NT2/D1 (cell line): ENCODE measurements at places on chromosomes 2 and 18.

DNA sequence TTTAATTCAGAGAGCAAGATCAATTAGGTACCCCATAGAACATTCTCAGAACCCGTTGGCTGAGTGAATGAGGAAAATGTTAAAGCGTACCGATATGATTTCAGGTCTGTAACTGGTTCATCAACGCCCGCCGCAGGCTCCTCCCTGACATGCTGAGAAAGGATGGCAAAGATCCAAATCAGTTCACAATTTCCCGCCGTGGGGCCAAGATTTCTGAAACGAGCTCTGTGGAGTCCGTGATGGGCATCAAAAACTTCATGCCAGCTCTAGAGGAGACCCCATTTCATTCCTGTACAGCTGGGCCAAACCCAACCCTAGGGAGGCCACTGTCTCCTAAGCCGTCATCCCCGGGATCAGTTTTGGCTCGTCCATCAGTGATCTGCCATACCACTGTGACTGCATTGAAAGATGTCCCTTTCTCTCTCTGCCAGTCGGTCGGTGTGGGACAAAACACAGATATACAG, 7.3 kb downstream of the TGIF1 start:
- no peak for DNase-seq

- no peak for DNase-seq
Measured at GRCh38 chr2:129723277-129724020, 256.0 kb upstream of the RAB6C start.

- DNase-seq: no peak
Measured at GRCh38 chr2:127769587-127769986, 41.4 kb downstream of the WDR33 start.

GRCh38 chr18:43661570-43661969, 384.3 kb upstream of the SYT4 start:
- DNase-seq: peak; percentile 28

DNA sequence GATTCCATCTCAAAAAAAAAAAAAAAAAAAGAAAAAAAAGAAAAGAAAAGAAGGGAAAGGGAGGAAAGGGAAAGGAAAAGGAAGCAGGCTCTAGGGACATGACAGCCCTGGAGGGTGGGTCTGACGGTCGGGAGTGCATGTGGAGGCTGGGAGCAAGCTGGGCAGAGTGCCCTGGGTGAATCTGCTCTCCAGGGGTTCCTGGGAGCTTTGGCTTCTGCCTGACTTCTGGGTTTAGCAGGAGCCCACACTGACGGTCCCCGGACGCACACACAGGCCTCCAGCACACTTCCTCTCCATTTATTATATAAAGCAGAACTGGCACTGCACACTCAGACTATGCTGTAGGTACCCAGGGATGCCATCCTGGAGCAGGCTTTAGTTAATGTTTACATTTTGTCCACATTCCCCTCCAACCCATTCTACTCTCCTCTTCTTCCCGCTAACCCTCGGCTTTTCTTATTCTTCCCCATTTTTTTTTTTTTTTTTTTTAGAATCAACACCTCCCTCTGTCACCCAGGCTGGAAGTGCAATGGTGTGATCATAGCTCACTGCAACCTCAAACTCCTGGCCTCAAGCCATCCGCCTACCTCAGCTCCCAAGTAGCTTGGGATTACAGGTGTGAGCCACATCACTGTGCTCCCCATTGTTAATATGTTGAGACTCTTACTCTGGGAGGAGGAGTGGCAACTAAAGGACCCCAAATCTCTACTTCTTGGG, 151.1 kb upstream of the SLC1A4 start:
- DNase-seq: no peak

DNA sequence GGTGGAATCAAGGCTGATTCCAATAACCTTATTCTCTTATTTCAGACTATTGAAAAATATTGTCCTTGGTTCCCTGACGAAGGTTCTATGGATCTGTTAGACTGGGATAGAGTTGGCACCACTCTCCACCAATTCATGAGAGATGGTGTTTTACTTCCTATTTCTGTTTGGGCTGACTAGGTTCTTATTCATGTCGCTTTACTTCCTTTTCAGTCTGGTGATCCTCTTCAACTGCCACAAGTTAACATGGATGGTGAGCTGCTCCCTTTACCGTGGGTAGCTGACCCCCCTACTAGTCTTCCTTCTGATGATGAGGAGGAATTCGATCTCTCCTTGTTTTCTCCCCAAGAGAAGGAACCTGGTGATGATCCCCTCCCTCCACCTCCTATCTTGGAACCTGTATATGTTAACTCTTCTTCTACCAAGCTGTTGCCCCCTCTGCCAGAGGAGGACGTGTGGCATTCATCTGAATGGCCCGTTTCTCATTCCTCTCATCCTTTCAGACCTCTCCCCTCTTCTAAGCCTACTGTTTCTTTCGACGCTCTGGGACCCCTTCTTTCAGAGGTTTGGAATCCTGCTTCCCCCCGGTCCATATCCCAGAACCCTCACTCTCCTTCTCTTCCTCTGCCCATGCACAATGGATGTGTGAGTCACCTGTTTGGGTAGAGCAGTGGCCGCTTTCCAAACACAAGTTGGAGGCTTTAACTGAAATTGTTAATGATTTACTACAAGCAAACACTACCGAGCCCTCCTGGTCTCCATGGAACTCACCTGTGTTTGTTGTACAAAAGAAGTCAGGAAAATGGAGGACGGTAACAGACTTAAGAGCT, 13.5 kb upstream of the CNOT11 start:
- no peak for DNase-seq

- no peak for DNase-seq
Measured at GRCh38 chr2:219718066-219718465, 90.6 kb downstream of the SLC4A3 start.

GRCh38 chr2:239355139-239355538, 45.7 kb downstream of the HDAC4 start:
- no peak for DNase-seq

- no peak for DNase-seq
Measured at GRCh38 chr2:192828947-192829346, 634.2 kb upstream of the TMEFF2 start.

DNA sequence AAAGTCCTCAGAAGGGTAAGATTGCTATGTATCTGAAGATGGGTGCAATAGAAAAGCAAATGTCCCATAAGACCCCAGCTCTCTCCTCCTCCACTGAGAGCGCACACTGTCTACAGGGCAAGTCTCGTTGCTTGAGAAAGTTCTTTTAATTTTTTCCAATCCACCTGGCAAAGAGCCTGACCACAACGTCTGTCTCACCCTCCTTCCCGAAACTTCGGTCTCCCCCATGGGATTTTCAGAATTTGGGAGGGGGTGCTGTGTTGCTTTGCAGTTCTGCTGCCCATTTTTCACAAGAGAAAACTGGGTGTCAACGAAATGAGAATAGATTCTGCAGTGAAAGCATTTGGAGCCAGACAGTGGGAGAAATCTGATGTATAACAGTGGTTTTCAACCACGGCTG, 40.4 kb downstream of the SERTAD2 start:
- DNase-seq: no peak

- DNase-seq: peak; percentile 23
Measured at GRCh38 chr2:109645412-109646184, 31.4 kb downstream of the SOWAHC start.

GRCh38 chr2:192267484-192267883, 72.8 kb upstream of the TMEFF2 start:
- no peak for DNase-seq

- no peak for DNase-seq
Measured at GRCh38 chr18:78292618-78293380, 686.8 kb upstream of the SALL3 start.

- DNase-seq: no peak
Measured at GRCh38 chr18:36412778-36413177, 115.3 kb downstream of the FHOD3 start.

GRCh38 chr2:111191877-111192276, 71.2 kb downstream of the BCL2L11 start:
- no peak for DNase-seq

- DNase-seq: no peak
Measured at GRCh38 chr18:8779251-8779650, 73.9 kb downstream of the MTCL1 start.

DNA sequence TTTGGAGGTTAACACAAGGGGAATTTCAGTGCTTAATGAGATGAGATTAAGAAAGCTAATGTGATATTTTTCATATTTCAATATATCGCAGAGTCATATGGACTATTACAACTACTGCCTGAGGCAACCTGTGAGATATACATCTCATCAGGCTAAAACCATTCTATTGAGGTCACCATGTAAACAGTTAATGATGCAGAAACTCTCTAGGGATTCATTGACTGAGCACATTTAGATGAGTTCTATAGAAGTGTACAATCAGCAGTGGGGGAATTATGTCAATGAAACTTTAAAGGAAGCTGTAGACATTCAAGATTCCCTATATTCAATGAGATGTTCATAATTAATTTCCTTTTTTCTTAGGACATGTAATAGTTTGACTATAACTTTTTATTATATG, 687.4 kb upstream of the SYT4 start:
- no peak for DNase-seq

DNA sequence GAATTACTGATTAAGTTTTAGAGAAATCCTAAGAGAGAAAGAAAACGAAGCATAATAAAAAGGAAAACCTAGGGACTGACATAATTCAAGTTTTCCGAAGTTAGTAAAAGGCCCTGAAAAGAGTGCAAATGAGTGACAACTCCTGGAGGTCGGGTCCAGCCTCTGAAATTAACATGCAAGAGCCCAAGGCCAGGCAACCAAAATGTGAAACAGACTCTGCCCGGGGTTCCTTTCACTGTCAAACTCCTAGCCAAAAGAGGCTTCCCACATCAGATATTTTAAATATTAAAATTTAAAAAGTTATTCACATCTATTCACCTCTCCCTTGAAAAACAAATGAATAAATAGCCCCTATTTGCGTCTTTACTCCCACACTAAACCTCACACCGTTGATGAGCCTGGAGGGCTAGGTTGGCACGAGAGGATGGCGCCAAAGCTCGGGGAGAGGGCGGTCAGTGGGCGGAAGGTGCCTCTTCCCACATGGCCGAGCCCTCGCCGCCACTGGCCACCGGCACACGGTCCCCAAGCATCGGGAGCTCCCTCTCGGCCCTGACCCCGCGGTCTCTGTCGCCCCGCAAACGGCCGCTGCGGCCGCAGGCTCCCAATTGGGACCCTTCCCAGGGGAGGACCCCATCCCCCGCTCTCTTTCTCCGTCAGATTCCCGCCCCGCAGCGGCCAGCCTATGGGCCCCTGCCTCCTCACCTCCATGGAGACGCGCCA, 630 bp downstream of the PPM1G start:
- no peak for DNase-seq

GRCh38 chr18:55786651-55787272, 198.8 kb upstream of the TCF4 start:
- DNase-seq: no peak

GRCh38 chr2:165505514-165505913, 36.0 kb downstream of the CSRNP3 start:
- DNase-seq: no peak

DNA sequence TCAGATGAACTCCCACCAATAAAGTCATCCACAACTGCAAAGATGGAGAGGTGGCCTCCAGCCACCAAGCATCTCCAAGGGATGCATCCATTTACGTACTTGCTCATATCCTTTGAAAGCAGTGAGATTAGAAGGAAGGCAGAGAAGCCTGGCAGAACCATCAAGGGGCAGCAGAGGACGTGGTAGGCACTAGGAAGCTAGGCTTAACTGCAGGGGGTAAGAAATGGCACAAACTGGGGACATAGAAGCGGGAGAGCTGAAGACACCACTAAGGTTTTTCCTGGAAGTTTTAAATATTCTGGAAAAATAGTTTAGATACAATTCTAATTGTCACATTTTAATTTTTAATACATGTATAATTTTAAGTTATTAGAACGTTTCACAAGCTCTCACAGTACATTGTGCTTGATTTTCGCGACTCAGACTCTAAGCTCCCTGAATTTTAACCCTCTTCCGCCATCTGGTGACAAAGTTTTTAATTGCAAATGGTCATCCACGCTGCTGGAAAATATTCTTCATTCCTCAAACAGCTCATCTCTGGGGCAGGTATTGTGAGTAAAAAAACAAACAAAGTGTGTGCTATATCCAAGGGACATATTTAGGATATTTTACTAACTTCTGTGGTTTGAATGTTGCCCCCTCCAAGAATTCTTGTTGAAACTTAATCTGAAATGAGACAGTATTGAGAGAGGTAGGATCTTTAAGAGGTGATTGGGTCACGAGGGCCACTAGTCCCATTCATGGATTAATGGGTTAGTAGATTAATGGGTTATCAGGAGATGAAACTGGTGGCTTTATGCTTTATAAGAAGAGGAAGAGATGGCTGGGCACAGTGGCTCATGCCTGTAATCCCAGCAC, 1.6 kb upstream of the PSTPIP2 start:
- no peak for DNase-seq

DNA sequence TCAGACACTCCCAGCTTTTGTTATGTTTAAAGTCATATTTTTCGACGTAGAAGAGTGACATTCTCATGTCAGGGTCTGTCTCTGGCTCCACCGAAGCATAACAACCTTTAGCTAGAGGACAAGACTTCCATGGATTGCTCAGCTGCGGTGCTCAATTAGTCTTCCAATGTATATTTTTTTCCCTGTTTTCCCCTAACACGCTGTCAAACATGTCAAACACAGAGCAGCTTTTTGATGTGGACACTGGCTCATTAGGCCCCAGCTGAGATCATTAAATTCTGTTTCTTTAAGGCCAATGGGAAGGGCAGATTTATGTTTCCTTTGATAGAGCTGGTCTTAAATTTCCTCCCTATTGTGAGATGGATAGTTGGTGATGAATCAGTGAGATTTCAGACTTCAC, 525.4 kb downstream of the PIK3C3 start:
- DNase-seq: no peak

- peak; percentile 68 for DNase-seq
Measured at GRCh38 chr2:128644718-128645256, 326.1 kb upstream of the HS6ST1 start.

GRCh38 chr18:58194028-58194427, 150.0 kb downstream of the NEDD4L start:
- DNase-seq: no peak

DNA sequence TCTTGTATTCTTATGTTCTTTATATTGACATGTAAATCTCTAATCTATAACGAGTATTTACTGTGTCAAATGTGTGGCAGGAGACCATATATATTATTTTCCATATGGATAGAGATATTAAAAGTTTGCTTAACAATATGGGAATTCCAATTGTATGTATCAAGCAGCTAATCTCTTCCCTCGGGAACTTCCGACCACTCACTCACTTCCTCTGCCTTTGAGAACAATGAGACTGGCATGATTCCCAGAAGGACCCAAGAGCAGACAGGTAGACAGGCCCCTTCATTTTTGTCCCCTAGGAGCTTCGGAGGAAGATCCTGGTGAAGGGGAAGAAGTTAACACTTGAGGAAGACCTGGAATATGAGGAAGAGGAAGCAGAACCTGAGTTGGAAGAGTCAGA, 24.1 kb downstream of the PLCD4 start:
- no peak for DNase-seq

GRCh38 chr2:792687-793086, 115.5 kb upstream of the TMEM18 start:
- DNase-seq: no peak
